Activated B cell treated with CpG ODN at 0.5 μM for 24 hours (primary cell): ENCODE measurements at places on chromosomes 4 and X.

- no peak for DNase-seq
These were observed 91.9 kb downstream of the TSPAN5 start for GRCh38 chr4:98566361-98567008.

GRCh38 chr4:36255577-36255976, 11.3 kb upstream of the ARAP2 start:
- no peak for DNase-seq

DNA sequence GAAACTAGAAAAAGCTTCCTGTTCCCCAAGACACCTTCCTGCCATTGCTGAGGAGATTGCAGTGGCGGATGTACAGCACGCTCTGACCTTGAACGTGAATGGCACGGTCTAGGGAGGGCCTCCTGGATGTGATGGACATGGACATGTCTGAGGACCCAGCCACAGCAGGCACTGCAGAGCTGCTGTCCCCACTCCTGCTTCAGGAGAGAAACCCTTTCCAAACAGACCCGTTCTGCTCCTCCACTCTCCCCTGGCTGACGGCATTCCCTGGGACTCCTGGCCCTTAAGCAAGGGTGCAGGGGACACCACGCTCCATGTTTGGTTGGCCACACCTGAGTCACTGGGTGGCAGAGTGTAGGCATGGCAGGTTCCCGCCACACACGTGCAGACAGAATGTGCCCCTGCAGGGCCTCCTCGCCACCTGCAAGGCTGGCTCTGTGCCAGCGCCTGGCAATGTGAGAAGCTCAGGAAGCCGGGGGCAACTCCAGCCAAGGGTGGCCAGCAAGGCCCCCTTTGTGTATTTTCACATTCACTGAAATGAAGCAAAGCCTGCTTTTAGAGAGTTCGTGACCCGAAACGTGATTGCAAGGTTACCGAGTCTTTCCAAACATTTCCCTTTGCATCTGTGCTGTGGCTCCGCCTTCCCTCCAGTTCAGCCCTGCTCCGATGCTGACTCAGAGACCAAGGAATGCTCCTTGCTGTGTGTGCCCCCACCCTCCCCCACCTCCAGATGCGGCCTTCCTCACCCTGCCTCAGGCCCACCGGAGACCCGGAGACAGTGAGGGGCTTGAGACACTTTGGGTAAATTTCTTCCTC, 46.1 kb downstream of the HTRA3 start:
- no peak for DNase-seq

GRCh38 chr4:120498678-120499077, 423.8 kb downstream of the PRDM5 start:
- no peak for DNase-seq

GRCh38 chrX:16005917-16006316, 117.4 kb upstream of the GRPR start:
- no peak for DNase-seq

DNA sequence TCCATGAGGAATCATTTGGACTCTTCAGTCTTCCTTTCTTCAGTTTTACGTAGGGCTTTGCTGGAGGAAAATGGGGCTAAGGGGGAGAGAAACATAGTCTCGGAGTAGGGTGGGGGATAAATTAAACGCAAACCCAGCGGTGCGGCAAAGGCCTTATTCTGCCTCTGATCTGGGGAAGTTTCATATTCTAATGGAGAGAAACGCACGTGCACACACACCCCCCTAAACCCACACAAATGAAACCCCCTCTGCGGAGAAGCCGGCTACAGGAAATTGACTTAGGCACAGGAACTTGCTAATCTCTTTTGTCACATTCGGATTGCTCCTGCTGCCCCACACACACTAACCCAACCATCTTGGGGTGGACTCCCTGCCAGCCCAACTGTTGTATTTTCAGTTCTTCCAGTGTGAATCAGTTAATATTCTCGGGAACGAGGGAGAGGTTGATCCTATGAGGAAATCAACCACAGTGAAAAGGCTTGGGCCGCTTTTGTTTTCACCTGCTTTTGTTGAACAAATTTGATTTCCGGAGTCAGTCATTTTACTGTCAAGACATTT, at the start of gene RHOH:
RHOH (plus strand) TSS at position 308 of the 558 bp plus-strand sequence. CDS start 46,356 bp downstream, outside the sequence.
- DNase-seq = peak; percentile 55

GRCh38 chrX:78321809-78322208, 5.6 kb downstream of the CYSLTR1 start:
- peak; percentile 24 for DNase-seq
